Neural progenitor cell (in vitro differentiated cells): ENCODE measurements at places on chromosomes 1 and 21. TPM values are rescaled to one million over a fixed set of nuclear protein-coding genes. Genes with fewer than 3 reads are reported as not detected.
A peak's percentile ranks its signal among the peaks of the same experiment; 100 is the strongest.

DNA sequence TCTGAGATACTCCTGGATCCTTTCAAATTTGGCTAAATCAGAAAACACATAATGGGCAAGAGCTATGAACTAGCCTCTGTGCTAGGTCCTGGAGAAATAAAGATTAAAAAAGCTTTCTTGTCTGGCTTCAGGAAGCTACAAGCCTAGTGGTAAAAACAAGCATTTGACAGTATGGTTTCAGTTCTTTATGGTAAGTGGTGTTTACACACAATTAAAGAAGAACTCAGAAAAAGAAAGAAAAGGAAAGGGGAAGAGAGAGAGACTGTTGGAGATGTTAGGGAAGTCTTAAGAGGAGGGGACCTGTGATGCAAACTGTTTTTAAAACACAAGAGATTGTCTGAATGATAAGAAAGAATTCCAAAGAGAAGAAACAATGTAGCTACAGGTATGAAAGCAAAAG is 1.8 kb downstream of the OR10J1 start:
- DNase-seq, result no peak

GRCh38 chr1:153749408-153750005 is 21.7 kb downstream of the INTS3 start:
- DNase-seq, result peak; percentile 91

Gene DHRS3
- total RNA-seq, result 2.5 and 4.3 TPM in 2 replicates

Gene KIAA1614
- total RNA-seq, result 0.56 and 3.8 TPM in 2 replicates

Gene KRTAP20-1
- not detected in 2 replicates for total RNA-seq

GRCh38 chr1:27144920-27145661 is 9.8 kb downstream of the SLC9A1 start:
- DNase-seq, result no peak

- DNase-seq, result no peak
Measured at GRCh38 chr1:32989160-32990050, 24.8 kb upstream of the RNF19B start.

GRCh38 chr1:205067031-205067430 is 17.2 kb downstream of the TMEM81 start:
- DNase-seq, result no peak

- no peak for DNase-seq
Measured at GRCh38 chr1:23211955-23212354, 5.3 kb downstream of the HTR1D start.

DNA sequence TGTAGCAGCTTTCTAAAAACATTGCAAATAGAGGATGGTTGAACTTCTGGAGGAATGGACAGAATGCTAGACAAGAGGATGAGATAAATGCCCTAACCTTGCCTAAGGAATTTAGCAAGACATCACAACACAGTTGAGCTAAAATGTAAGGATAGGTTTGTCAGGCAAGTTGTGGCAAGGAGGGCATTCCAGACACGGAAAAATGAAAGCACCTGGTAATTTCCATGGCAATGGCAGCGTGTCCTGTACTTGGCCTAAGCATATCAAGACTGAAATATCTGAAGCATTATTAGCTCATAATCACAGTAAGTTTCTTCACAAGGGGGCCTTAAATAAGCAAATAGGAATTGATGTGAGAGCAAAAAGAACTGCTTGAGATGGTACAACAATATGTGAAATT is 105.1 kb upstream of the USP25 start:
- DNase-seq, result no peak

Gene TMEM9
- 109 and 187 TPM in 2 replicates for total RNA-seq

GRCh38 chr1:67939942-67940341 is 106.7 kb upstream of the GNG12 start:
- DNase-seq, result peak; percentile 17

DNA sequence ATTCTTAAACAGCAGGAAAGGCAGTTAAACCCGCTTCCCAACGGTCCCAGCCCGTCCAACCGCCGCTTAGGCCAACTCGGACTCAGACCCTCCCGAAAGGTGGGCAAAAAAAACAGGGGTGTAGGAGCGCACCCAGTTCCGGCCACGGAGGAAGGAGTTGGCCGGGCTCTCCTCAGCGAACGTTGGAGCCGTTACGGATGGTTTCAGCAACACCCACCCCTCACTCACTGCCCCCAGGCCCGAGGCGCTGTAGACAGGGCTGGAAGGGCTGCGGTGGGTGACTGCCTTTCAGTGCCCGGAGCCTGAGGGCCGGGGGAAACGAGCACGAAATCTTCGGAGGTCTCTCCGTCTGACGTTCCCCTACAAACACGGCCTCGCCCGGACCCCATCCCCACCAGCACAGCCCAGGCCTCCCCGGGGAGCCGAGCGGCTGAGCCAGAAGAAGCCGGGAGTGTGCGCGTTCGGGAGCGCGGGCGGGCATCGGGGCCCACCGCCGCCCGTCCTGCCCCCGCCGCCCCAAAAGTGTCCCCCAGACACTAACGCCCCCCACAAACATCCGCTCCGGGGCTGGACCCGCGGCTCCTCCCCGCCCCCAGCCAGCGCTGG is 1.3 kb downstream of the KDM5B start:
- DNase-seq, result peak; percentile 48

Gene SMCP
- total RNA-seq, result not detected in 2 replicates

Gene MCOLN3
- 0.47 and 0.65 TPM in 2 replicates for total RNA-seq

- peak; percentile 33 for DNase-seq
Measured at GRCh38 chr1:115838431-115839028, 2.4 kb downstream of the NHLH2 start.

Gene CD1E
- not detected in 2 replicates for total RNA-seq

DNA sequence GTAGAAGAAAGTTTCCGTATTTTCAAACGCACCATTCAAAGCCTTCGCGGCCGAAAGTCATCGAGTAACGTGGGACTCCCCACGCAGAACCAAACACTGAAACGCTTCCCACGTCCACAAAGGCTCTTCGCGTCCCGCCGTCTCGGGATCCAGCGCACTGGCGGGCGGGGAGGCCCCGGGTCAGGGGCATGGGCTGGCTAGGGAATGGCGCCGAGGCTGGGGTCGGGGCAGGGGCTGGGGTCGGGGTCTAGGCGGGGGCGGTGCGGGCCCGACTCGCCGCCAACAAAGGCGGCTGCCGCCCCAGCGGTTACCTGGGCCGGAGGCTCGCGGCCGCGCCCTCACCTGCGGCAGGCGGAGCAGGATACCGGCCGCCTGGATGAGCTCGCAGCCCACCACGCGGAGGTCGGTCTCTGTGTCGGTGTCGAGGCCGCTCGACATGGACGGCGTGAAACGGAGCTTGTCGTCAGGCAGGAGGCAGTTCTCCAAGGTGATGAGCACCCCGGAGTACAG is 403 bp downstream of the CCNL2 start:
- DNase-seq, result no peak

DNA sequence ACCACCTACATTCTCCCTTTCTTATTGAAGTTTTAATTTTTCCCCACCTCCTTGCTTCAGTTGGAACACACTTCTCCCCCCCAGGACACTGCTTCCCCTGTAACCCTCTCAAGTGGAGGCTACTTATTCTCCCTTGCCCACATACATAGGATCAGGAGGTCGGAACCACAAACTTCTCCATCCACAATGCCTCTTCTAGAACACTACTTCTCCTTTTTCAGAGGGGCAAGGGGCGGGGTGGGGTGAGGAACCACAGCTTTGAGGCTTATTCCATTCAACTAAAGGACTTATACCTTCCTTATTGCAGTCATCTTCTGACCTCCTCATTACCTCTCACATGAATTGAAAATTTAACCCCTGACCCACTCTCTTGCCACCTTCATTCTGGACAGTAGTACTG is 81.3 kb downstream of the NEK7 start:
- DNase-seq, result no peak

DNA sequence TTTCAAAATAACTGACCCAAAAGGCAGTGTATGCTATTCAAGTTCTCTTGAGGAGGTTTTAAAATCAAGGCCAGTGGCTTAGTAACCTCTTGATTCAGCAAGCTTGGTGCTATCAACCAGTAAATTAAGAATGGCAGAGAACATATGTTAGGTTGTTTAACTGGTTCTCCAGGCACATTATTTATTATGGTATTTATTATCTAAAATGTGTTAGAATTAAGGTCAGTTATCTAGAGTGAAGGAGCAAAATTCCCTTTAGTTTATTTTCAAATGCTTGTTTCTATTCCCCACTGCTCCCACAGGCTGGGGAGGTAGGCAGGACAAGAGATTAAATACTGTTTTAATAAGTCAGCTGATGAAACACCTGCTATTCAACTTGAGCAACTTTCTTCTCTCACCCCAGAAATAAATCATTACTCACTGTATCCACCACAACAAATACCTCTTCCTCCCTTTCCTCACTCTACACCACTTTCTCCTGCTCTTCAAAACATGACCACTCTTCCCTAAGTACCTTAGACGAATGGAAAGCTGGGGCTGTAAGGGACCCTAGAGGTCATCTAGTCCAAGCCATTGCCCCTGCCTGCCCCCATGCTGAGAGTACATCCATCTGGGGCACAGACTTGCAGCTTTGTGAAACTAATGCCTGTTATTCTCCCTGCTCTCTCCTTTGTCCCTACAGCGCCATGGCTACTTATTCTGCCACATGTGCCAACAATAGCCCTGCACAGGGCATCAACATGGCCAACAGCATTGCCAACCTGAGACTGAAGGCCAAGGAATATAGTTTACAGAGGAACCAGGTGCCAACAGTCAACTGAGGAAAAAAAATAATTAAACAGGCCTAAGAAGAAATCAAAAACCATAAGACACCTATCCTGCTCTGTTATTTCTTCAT is 71.7 kb downstream of the PRRX1 start:
- DNase-seq, result no peak

Gene AIDA
- 52.1 and 75.2 TPM in 2 replicates for total RNA-seq

DNA sequence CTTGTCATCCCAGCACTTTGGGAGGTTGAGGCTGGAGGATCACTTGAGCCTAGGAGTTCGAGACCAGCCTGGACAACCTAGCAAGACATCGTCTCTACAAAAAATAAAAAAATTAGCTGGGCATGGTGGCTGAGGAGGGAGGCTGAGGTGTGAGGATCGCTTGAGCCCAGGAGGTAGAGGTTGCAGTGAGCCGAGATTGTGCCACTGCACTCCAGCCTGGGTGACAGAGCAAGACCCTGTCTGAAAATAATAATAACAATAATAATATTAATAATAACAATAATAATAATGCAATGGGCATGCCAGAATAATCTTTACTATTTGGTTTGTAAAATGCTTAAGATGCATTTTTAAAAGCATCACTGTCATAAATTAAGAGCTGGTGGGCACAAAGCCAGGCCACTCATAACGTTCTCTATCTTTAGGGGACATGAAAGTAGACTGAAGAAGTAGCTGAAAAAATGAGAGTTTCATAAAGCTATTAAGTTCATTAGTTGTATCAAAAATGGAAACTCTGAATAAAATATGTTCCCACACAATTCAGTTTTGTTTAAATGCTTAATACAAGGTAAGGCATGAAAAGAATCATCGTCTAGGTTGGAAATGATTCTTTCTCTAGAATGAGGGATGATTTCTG is 51.6 kb upstream of the ITPKB start:
- DNase-seq, result no peak

DNA sequence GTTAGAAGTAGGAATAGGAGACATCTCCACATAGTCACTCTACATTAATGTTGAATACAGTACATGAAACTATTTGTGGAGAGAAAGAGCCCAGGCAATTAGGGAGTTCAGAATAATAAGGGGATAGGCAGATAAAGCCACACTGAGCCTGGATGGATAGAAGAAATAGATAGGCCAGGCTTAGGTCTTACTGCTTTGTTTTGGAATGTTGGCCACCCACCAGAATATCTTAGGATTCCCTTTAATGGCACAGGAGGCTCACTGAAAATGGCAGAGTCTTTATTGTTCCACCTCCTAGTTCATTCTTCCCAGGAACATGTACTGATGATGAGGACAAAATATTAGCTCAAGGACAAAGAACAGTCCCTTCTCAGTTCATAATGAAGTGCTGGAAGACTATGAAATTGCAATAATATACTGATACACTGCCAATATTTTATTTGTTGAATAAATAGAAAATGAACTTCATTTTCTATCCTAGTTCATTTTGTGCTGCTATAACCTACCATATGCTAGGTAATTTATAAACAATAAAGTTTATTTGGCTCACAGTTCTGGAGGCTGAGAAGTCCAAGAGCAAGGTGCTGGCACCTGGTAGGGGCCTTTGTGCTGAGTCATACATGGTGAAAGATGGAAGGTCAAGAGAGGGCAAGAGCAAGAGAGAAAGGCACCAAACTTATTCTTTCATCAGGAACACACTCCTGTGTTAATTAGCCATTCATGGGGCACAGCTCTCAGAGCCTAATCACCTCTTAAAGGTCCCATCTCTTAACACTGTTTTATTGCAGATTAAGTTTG is 87.3 kb downstream of the TBX15 start:
- no peak for DNase-seq

DNA sequence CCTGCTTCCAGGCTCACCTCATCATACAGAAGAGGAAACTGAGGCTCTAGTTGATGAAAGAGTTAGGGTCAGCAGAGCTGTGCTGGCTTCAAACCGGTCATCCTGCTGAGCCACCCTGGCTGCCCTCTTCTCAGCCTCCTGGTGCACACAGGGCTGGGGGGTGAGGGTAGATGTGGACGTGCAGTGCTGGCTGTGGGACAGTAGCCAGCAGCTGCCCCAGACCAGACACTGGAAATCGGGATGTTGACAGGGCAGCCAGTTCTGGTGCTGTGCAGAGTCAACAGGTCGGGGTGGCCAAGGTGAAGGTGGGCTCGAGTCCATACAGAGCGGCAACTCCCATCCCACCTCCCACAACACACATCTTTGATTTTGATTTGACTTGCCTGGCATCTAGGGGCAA is 1.5 kb upstream of the CLCNKA start:
- DNase-seq, result no peak

GRCh38 chr1:45246760-45247159 is 40.4 kb upstream of the ZSWIM5 start:
- DNase-seq, result no peak

Gene ZNF593OS
- 0.67 and 2.1 TPM in 2 replicates for total RNA-seq
